ENCODE measurements at places on chromosomes 11 and 22. TPM values are rescaled to one million over a fixed set of nuclear protein-coding genes. Genes with fewer than 3 reads are reported as not detected.

Gene TYR
- total RNA-seq: not detected

Gene TTC12
- 6.3 TPM for total RNA-seq

Gene DDI1
- not detected for total RNA-seq

Gene RIMBP3B
- total RNA-seq: 0.42 TPM

GRCh38 chr22:42957958-42958357, 57.0 kb downstream of the PACSIN2 start:
- DNase-seq: no peak

GRCh38 chr11:21839796-21840195, 353.1 kb upstream of the ANO5 start:
- DNase-seq: no peak

- no peak for DNase-seq
These were observed 6.0 kb upstream of the FGF3 start for GRCh38 chr11:69825037-69825834.

DNA sequence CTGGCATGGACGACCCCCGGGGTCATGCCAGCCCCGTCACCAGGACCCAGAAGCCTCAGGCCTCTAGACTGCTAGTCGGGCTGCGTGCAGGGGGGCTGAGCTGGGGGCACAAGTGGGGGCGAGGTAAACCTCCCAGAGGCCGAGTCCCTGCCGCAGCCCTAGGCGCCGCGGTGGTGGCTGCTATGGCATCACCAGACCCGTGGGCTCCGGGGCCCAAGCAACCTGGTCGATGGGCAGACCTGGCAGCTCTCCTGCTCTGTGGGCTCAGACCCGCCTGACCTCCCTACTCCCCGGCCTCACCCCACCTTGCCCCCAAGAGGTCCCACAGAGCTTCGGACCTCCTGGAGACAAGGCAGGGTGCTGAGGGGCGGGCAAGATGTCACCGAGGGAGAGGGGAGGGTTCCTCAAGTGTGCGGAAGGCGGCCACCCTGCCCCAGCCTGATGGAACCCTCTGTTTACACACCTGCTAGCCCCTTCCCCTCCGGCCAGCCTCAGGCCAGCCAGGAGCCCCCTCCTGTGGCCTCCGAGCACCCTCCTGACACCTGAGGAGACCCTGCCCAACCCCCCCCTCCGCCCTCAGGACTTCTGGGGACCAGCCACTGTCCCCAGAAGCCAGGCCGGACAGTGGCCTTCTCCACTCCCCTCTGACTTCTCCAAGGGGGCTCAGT, 9.4 kb downstream of the IGF2 start:
- DNase-seq: no peak

- DNase-seq: no peak
These were observed 58.2 kb upstream of the DRD2 start for GRCh38 chr11:113533425-113533698.

Measured in myocyte (in vitro differentiated cells).